ENCODE measurements at places on chromosomes 7 and 10. TPM values are rescaled to one million over a fixed set of nuclear protein-coding genes. Genes with fewer than 3 reads are reported as not detected.

Gene TUBB8
- total RNA-seq, result not detected

Gene UNCX
- total RNA-seq, result not detected

Gene RABGEF1
- 33.2 TPM for total RNA-seq

Gene UCMA
- total RNA-seq, result not detected

Gene LIPK
- total RNA-seq, result not detected

Gene SORCS1
- total RNA-seq, result not detected

Gene SLC26A5
- not detected for total RNA-seq

Data from natural killer cell treated with Interleukin-12 subunit alpha and Interleukin-12 subunit beta and Interleukin-15 and Interleukin-18, amount 100 ng/mL, for 72 hours (primary cell).